ENCODE measurements at places on chromosomes 11 and 22.
A peak's percentile ranks its signal among the peaks of the same experiment; 100 is the strongest.

DNA sequence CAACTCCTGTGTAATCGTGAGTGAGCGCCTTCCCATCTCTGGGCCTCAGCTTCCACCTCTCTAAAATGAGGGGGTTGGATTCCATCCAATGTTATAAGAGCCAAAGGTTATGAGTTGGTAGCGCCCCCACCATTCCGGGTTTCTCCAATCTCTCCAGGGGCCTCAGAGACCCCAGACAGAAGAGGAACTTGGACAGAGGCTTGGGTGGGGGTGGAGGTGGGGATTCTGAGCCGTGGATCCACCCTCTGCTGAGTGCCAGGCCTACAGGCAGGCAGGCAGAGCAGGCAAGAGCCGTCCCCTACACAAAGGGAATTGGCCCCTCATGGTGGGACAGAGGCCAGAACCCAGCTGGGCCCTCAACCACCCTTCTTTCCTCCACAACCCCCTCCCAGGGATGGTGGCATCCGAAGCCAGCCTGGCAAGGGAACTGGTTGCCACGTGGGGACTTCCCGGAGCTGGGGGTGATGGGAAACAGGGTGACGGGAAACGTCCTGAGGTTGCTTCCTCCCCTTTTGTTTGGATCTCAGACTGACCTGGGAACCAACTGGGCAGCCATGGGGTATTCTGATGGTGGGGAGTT, 31.8 kb downstream of the TXN2 start:
- DNase-seq = no peak

GRCh38 chr11:34267417-34267816, 90.4 kb downstream of the ABTB2 start:
- DNase-seq = no peak

DNA sequence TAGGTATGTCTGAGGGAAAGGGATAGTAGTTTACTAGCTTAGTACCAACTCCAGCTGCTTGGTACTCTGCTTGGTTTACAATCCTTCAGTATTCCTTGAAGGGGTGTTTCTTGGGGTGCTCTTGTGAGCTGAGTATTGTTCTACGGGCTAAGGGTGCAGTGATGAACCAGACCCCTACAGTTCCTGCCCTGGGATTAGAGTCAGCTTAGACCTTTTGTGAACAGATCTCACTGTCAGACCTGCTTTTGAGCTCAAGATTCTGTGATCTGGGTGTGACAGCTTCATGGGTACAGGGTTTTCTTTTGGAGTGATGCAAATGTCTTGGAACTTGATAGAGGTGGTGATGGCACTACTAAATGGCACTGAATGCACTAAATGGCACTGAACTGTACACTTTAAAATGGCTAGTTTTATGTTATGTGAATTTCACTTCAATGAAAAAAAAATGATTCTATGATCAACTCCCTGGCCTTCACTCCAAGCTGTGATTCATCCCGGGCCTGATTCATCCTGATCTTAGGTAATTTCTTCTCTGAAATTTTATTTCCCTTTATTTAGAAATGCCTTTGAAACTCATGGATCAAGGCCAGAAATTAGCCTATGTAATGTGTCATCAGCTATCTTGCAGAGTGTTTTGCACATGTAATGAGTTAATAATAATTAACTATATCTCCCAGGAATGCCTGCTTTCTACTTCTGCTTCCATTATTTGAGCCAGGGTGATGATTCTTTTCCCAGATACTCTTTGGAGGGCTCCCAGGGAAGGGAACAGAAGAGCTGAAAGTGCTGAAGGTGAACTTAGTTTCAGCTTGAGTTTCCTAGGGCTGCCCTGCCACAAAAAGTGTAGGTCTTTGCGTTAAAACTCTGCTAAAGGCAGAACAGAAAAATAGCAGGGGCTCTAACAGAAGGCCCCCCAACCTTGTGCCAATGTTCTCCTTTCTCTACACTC, 87.9 kb downstream of the NCAM1 start:
- DNase-seq = peak; percentile 90

- DNase-seq = peak; percentile 90
Observed at GRCh38 chr11:37511425-37511933, 913.4 kb upstream of the RAG2 start.

DNA sequence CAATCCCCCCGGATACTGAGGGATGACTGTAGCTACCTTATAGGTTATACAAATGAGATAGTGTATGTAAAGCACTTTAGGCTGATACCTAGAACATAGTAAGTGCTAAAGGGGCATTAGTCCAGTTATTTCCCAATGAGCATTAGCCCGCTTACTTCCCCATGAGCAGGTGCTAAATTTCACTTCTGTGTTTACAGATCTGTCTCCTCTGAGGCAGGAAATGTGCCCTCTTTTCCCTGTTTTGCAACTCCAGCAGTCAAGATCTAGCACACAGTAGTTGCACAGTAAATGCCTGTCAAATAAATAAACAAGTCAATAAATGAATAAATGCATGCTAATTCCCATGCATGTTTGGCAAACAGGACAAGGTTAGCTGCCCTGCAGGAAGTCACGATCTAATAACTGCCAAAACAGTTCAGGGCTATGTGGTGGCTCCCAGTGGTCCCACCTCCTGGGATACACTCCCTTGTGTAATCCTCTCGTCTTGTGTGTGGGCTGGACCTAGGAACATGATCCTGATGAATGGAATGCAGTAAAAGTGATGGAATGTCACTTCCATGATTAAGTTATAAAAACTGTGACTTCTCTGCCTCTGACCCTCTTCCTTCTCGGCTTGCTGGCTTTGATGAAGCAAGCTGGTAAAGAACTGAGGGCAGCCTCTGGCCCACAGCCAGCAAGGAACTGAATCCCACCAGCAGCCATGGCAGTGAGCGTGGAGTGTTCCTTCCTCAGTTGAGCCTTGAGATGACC, 459.0 kb downstream of the SOX6 start:
- peak; percentile 43 for DNase-seq

DNA sequence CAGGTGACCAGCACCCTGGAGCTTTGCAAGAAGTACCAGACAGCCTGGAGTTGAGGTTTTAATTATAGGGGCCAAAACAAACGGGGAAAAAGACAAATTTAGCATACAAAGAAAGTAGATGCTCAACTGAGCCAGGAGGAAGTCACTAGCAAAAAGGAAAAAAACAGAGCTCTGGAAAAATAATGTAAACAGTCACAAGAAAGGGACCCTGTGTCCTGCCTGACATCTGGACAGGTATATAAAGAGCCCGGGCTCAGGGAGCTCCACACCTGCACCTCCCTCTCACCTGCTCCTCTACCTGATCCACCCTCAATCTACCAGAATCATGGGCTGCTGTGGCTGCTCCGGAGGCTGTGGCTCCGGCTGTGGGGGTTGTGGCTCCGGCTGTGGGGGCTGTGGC, at the start of gene KRTAP5-10:
Gene KRTAP5-10 (plus strand): TSS at position 301 of the 400 bp plus-strand sequence. CDS start 25 bp downstream, at position 326.
- DNase-seq = no peak

GRCh38 chr11:77173494-77173893, 45.4 kb downstream of the MYO7A start:
- no peak for DNase-seq

GRCh38 chr11:71331631-71332030, 79.3 kb upstream of the SHANK2 start:
- DNase-seq = peak; percentile 22

GRCh38 chr22:22823131-22823810, 64.3 kb upstream of the IGLL5 start:
- no peak for DNase-seq

GRCh38 chr11:91810871-91811270, 413.7 kb upstream of the FAT3 start:
- DNase-seq = no peak

GRCh38 chr22:17218341-17218740, 894 bp downstream of the ADA2 start:
- no peak for DNase-seq

DNA sequence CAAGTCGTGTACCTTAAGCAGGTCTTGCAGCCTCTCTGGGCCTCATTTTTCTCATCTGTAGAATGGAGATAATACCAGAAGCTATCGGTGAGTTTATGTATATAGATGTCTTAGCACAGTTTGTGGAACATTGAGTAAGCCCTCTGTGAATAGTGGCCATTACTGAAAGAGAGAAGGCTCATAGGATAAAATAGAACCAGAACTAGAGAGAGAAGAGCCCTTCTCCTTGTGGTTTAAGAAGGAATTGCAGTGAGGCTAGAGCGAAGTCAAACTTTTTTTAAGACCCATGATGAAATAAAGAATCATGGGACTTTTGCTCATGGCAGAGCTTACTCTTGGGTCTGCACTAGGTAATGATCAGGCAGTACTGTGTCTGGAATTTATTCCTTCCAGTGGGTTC, 137.1 kb downstream of the TRIM44 start:
- no peak for DNase-seq

DNA sequence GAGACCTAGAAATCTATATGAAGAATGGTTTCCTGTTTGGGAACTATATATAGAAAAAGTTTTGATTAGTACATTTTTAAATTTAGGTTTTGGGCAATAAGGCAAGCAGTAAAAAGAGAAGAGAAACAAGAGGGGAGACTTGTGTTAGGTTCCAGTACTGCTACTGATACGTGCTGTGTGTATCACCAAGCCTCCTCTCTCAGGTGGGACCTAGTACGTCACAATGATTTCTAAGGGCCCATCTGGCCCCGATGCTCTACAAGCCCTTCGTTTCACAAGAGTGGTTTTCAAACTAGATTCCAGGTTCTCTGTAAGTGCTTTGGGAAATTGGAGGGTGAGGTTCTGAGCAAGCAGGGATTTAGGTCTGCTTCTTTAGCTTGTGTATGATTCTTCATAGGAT, 39.2 kb downstream of the USP35 start:
- DNase-seq = no peak

- DNase-seq = peak; percentile 35
Observed at GRCh38 chr11:12048936-12049790, 40.7 kb upstream of the DKK3 start.

- no peak for DNase-seq
Observed at GRCh38 chr11:1777737-1778136, 14.0 kb upstream of the CTSD start.

DNA sequence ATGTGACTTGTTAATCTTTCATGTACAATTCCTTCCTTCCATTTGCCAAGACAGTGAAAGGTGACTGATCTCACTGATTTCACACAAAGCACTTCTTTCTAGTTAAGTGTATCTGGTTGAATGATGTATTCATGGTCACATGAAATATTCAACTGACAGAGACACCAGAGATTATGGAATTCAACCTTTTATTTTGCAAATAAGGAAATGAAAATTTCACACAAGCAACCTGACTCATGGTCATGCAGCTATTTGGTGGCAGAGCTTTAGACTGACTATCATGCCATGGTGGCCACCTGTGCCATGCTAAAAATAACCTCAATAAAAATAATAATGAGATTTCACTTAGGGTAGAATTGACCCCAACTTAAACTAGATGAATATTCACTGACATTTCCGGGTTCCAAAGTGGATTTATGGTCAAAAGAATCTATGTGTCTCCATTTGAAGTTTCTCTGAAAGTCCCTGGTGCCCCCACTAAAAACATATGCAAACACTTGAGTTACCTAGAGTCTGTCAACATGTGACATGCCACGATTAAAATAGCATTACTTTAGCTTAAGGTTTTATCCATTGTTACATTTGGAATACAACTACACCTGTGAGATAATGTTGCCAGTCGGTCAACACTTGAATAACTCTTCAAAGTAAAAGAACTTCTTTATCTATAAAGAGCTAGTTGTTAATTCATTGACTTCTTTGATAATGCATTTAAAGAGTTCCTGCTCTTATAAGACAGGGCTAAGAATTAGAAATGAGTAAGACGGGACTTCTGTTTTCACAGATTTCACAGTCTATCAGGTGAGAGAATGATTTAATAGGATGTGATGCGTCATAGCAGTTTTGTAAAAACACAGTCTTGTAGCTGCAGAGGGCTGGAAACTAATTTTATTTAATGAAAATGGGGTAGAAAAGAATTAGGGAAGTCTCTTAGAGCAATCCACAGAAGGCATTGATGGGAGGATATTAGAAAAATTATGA, 94.6 kb upstream of the OR9G4 start:
- peak; percentile 92 for DNase-seq

DNA sequence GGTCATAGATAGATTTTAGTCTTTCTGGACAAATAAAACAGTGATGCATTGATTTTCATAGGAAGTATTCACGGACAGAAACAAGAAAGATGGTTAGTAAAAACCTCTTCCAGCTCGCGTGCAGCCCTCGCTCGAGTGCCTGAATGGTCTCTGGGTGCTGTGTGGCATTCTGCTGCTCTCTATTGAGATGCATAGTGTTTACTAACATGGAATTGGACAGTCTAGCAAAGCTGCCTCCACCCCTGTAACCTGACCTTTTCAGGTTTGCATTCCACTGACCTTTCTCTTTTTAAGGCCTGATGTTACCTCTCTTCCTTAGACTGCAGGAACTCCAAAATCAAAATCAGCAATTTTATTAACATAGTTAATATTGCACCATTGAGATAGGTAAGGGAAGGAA, 643.4 kb downstream of the JRKL start:
- no peak for DNase-seq

GRCh38 chr22:37162221-37163095, 12.7 kb upstream of the IL2RB start:
- no peak for DNase-seq

DNA sequence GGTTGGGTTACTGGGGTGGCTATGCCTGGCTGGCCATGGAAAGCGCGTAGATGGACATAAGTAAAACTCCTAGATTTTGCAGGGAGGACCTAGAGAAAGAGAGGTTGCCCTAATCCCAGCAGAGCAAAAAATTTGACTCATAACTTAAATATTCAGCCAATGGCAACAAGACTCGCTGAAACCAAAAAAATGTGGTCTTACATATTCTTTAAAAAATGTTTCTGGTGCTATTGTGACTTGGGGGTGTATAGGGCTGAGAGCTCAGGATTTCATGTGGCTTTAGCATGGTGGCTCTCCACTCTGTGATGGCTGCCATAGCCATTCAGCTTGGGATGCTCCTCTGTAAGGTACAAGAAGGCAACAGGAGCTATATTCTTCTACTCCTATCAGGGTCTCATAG, 27.2 kb upstream of the PDGFD start:
- DNase-seq = no peak

Measured in bronchial epithelial cell (primary cell).